ENCODE measurements at places on chromosomes 6 and 20. TPM values are rescaled to one million over a fixed set of nuclear protein-coding genes. Genes with fewer than 3 reads are reported as not detected.

PBOV1 gene
- 0.41 TPM for total RNA-seq

HLA-G gene
- 0.56 TPM for total RNA-seq

COL9A3 gene
- total RNA-seq: 7.1 TPM

ATP5F1E gene
- 74.0 TPM for total RNA-seq

CST7 gene
- total RNA-seq: not detected

COL20A1 gene
- total RNA-seq: 1.6 TPM

PFDN6 gene
- total RNA-seq: 108 TPM

SYCP2L gene
- total RNA-seq: 3.2 TPM

ZSWIM3 gene
- total RNA-seq: 9.1 TPM

CASS4 gene
- 0.17 TPM for total RNA-seq

PARD6B gene
- 8.6 TPM for total RNA-seq

GABRR1 gene
- total RNA-seq: 2.7 TPM

PCED1A gene
- total RNA-seq: 25.7 TPM

ELOVL2 gene
- 5.4 TPM for total RNA-seq

C6orf132 gene
- total RNA-seq: 0.23 TPM

SPDEF gene
- total RNA-seq: not detected

CGAS gene
- 0.58 TPM for total RNA-seq

ATG5 gene
- total RNA-seq: 29.2 TPM

TAGAP gene
- total RNA-seq: 0.14 TPM

BTNL2 gene
- total RNA-seq: not detected

RBCK1 gene
- 101 TPM for total RNA-seq

ULBP3 gene
- total RNA-seq: 43.3 TPM

EDN3 gene
- 0.24 TPM for total RNA-seq

HLA-DQA1 gene
- not detected for total RNA-seq

RPRD1B gene
- 12.7 TPM for total RNA-seq

NFYA gene
- total RNA-seq: 14.4 TPM

HAO1 gene
- total RNA-seq: 0.13 TPM

LY6G6D gene
- total RNA-seq: not detected

MICB gene
- total RNA-seq: 2.4 TPM

ASIP gene
- total RNA-seq: not detected

PTPRT gene
- total RNA-seq: 1.0 TPM

ANGPT4 gene
- not detected for total RNA-seq

TNFRSF6B gene
- total RNA-seq: not detected

AHCY gene
- 273 TPM for total RNA-seq

F13A1 gene
- total RNA-seq: 0.22 TPM

GPR6 gene
- 0.33 TPM for total RNA-seq

GNAS-AS1 gene
- 1.4 TPM for total RNA-seq

B3GALT4 gene
- total RNA-seq: 4.4 TPM

BEND6 gene
- total RNA-seq: 9.1 TPM

TRAPPC3L gene
- not detected for total RNA-seq

CST11 gene
- total RNA-seq: not detected

NR2E1 gene
- total RNA-seq: 1.2 TPM

MEP1A gene
- not detected for total RNA-seq

AIF1 gene
- not detected for total RNA-seq

TUBB1 gene
- 2.0 TPM for total RNA-seq

PSORS1C2 gene
- not detected for total RNA-seq

ZBTB12 gene
- 18.1 TPM for total RNA-seq

RIMS1 gene
- 41.5 TPM for total RNA-seq

NOX3 gene
- total RNA-seq: not detected

GHRH gene
- not detected for total RNA-seq

TRERF1 gene
- total RNA-seq: 14.7 TPM

CCDC170 gene
- total RNA-seq: 0.09 TPM

SLC17A9 gene
- total RNA-seq: not detected

All from motor neuron (in vitro differentiated cells).